ENCODE measurements at places on chromosomes 1 and 21.

GRCh38 chr1:60541831-60542532, 468.4 kb upstream of the C1orf87 start:
- DNase-seq: no peak

- peak; percentile 35 for DNase-seq
These were observed 74.4 kb downstream of the CLSTN1 start for GRCh38 chr1:9749361-9749760.

GRCh38 chr1:59815892-59816291, 1.1 kb downstream of the HOOK1 start:
- DNase-seq: no peak

GRCh38 chr1:53735261-53735660, 3.7 kb downstream of the GLIS1 start:
- no peak for DNase-seq

- peak; percentile 83 for DNase-seq
These were observed 6.1 kb upstream of the EPHB2 start for GRCh38 chr1:22704440-22705067.

DNA sequence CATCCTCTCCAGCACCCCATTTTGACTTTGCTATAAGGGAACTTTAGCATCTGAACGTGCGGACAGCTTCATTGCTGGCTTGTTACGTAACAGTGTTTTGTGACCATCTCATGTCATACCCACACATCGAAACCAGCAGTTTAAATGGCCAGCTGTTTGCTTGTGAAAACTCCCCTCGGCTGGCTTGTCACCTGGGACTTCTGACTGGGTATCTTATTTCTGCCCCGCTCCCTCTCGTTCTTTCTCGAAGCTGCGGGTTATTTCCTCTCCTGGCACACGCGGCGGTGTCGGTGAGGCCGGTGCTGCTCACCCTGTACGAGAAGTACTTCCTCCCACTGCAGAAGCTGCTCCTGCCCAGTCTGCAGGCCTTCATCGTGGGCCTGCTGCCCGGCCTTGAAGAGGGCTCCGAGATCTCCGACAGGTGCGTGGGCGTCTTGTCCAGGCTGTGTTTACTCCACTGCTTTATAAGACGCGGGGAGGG, 43.5 kb downstream of the DOP1B start:
- DNase-seq: no peak

- no peak for DNase-seq
These were observed 34.0 kb upstream of the FAM89A start for GRCh38 chr1:231074046-231074445.

- DNase-seq: no peak
These were observed 128.2 kb downstream of the LBR start for GRCh38 chr1:225299624-225300023.

- DNase-seq: no peak
These were observed 2.7 kb downstream of the COL8A2 start for GRCh38 chr1:36122062-36123030.

- DNase-seq: no peak
These were observed 7.0 kb downstream of the ATP13A2 start for GRCh38 chr1:17004466-17005364.

DNA sequence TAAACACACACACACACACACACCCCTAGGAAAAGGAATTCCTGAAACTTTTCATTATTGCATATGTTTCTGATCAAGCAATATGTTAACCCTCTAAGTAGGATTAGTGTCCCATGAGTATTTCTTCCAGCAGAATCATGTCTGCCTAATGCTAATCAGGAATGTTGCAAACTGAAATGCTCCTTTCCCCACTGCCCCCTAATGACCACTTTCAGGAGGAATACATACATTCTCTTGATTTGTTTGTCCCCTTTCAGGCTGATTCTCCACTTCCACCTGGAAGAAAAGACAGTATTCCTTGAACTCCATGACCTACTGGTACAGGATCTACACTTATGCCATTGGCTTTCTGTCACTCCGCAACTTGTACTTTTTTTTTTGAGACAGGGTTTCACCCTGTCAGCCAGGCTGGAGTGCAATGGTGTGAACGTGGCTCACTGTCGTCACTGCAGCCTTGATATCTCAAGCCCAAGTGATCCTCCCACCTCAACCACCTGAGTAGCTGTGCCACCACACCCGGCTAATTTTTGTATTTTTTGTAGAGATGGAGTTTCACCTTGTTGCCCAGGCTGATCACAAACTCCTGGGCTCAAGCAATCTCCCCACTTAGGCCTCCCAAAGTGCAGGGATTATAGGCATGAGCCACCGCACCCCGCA, 56.7 kb downstream of the LRIG2 start:
- no peak for DNase-seq

GRCh38 chr1:74729741-74730478, 2.9 kb downstream of the CRYZ start:
- DNase-seq: no peak

DNA sequence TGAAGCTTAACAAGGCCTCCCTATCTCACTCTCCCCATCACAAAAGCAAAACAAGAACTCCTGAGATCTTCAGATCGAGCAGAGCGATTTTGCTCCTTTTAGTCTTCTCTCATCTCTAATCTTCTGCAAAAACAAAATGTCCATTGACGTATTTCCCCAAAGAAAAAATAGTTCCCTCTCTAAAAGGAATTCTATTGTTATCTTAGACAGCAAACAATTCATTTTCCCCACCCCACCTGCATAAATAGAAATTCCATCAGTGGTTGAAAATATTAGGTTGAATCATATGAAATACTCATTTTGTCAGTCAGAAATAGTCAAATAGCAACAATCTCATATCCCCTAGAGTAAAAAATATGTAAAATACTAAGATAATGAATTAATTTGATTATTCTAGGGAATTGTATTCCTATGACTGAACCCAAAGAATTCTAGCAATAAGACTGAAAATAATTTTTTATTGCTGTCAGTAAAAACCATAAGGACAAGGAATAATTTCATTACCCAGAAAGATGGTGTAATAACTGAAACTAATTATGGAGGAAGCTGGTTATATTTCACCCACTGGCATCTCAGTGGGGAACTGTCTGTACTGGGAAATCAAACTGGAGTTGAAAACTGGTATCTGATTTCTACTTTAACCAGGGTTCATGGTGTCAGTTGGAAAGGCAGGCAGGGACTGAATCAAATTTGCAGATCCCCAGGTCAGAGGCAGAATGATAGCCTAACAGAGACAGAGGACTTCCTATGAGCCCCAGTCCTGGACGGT, 51.3 kb downstream of the RHOU start:
- no peak for DNase-seq

DNA sequence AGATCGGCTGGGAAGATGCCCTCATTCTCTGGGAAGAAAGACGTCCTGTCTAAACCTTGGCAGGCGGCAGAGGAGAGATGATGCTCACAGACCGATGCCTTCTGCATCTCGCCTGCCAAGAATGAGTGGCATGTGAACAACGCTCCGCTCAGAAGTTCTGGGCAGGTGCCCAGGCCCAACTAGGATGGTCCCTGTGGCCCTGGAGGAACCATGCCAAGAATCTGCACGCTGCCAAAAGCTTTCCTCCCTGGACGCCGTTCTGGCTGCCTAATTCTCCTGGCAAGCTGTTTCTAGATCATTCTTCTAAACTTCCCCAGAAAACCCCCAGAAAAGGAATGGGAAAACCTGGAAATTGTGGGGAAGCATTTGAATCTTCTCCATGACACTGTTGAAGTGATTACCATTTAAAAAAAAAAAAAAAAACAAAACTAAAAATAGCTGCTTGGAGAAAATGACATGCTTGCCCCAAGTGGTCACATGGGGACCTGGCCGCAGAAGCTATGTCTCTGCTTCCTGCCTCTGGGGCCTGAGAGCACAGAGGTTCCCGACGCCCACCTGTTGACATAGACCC, 440.9 kb downstream of the PRDM2 start:
- DNase-seq: peak; percentile 79

DNA sequence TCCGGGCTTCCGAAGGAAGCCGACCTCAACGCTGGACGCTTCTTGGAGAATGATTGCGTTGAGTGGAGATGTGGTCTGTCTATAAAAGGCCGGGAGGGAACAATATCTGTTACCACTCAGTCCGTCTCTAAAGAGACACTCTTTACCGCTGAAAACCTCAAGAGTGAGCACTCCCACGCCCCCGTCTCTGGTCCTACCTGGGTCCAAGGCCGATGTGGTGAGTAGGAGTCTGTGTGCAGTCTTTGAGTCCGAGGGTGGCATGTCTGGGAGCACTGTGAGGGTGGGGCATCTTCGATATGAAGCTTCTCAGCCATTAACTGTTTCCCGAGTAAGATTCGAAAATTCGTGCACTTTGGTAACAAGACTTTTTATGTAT, 576 bp downstream of the ZFP69 start:
- no peak for DNase-seq

DNA sequence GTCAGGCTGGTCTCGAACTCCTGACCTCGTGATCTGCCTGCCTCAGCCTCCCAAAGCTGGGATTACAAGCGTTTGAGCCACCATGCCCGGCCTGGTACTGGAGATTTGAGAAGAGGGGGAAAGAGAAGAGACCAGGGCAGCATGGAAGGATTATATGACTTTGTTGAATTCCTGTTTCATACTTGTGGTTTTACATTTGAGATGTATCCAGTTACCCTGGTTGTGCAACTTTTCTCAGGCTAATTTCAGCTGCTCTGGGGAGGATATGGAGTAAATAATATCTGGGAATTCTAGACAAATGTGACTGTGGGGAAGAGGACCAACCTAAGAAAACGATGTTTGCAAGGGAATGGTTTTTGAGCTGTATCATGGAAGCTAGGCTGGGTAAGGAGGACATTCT, 89.5 kb upstream of the GREM2 start:
- no peak for DNase-seq

DNA sequence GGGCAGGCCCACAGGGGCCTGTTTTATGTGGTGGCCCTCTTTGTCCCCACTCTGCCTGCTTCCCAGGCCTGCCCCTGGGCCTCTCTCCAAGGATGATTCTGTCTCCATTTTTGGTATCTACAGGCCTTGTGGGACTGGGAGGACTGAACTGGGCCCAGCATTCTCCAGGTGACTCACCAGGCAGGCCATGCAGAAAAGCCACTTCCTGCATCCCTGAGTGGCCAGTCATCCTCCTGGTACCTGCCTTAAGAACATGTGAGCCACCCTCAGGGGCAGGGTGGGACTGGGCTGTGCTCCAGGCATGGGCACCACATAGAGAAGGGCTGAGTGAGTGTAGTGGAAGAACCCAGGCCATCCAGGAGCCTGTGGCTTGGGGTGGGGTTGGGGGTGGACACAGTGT, 20.0 kb upstream of the BCAR3 start:
- DNase-seq: no peak

DNA sequence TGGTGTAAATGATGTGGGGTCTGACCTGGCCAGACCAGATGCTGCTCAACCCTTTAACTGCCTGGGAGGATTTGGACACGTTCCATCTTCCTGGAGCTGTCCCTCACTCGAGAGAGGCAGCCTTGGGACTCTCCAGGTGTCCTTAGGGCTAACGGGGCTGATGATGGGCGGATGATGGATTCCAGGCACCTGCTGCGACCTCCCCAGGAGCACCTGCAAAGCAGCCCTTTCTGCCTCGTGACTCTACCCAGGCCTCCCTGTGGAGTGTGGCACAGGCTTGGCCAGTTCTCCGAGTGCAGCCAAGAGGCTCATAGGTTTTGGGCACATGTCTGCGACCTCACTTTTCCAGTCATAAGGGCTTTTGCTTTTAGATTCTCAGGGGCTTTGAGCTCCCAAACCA, 12.3 kb upstream of the TRIM17 start:
- no peak for DNase-seq

DNA sequence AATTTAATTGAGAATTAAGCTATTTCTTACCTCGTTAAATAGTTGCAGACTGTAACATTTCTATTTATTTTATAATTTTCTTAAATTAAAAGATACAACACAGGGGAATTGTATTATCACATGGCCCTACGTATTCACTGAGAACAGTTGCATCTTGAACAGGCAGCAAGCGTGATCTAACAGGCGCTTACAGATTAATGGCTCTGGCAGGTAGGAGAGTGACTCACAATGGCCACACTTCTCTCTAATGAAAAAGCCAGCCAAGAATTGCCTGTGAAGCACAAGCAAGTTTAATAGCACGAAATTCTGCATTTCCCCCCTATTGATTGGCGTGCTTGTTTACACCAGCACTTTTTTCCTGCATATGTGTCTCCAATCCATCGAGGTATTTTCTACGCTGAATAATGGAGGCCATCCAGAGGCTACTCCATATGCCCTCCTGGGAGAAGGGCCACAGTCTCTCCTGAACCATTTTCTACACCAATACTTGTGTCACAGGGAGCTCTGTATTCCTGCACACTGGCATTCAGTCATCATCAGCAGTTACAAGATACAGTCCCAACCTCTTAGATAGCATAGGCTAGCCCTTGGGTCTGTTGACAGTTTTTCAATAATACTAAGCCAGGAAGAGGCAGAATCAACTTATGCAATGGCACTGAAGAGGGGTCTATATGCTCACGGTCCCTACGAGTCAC, 150.6 kb upstream of the PLD5 start:
- no peak for DNase-seq

DNA sequence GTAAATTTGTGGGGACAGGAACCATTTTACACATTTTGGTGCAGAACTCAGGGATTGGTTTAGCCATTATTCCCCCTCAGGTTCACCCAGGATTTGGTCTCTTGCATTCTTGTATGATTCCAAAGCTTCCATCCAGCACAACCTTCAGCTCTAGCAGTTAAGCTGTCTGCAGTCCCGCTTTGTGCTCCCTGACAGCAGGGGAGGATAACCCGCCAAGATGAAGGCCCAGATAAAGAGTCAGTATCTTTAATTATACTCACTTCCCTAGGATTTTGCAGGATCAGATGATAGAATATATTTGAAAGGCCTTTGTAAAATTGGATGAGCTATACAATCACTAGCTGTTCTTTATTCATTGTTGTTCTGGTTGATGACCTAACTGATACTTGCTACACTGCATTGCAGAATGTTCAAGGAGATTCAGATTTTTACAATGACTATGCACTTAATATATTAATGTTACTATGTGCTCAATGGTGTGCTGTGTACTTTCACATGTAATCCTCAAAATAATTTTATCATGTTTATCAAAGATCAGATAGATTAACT, 49.8 kb downstream of the SLC16A1 start:
- DNase-seq: no peak

DNA sequence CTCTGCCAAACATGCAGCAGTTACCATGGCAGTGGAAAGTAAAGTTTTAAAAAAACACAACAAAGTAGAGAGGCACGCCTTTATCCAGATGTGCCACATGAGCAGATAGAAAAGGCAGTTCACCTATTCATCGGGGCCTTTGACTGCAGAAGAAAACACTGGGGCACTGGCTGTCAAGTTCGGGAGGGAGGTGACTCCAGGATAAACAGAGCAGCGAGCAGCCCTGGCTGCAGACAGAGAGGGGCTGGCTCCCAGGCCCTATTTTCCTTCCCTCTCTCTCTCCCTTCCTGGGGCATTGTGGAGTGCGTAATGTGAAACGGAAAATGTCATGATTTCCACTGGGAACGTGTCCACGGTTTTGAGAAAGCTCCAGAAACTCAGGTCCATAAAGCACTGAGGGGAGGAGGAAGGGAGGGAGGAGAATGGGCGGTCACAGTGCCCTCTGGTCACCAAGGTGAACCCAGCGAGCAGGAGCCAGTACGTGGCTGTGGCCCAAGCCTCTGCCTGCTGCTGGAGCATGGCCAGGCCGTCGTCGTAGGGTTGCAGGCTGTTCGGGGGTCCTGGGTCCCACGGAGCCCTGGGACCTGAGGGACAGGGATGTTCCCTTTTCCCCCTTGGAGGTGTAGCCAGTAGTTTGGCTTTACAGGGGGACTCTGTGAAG, 114.7 kb upstream of the IRF2BP2 start:
- peak; percentile 88 for DNase-seq
